Activated CD8-positive, alpha-beta memory T cell treated with anti-CD3 and anti-CD28 coated beads, Interleukin-2, amount 10 ng/mL, durations not matched to agents 7 days and 5 days (primary cell): ENCODE measurements at places on chromosomes 1 and 21.

DNA sequence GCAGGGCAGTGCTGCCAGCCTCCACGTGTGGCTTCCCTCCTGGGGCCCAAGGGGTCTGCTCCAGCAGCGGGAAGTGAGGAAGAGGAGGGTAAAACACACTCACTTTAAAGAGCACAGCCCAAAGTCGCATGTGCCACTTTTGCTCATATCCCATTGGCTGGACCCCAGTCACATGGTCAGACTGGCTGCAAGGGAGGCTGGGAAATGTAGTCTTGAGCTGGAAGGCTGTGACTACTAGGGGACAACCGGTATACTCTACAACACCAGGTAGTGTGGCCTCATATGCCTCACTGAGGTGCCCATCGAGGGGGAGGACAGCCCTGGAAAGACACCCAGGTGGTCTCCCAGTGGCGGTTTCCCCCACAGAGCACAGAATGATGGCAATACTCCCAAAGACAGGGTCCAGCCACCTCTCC, 45.2 kb downstream of the CAMK2N1 start:
- H3K4me1 ChIP-seq, result no peaks in the 10 kb centered on the region
- H3K27me3 ChIP-seq, result peaks cover 10% of the 10 kb centered on the region
- no peak overlapping the region for H3K4me3 ChIP-seq
- H3K36me3 ChIP-seq, result no peaks in the 10 kb centered on the region
- H3K27ac ChIP-seq, result no peak overlapping the region

GRCh38 chr1:26349188-26349876, 4.6 kb downstream of the CRYBG2 start:
- H3K27ac ChIP-seq, result no peak overlapping the region
- H3K4me3 ChIP-seq, result no peak overlapping the region
- H3K27me3 ChIP-seq, result no peaks in the 10 kb centered on the region
- no peak for DNase-seq
- no peaks in the 10 kb centered on the region for H3K36me3 ChIP-seq

- peaks cover 9% of the 10 kb centered on the region for H3K27me3 ChIP-seq
- peaks cover 7% of the 10 kb centered on the region for H3K4me1 ChIP-seq
- no peak overlapping the region for H3K27ac ChIP-seq
- H3K4me3 ChIP-seq, result no peak overlapping the region
- no peaks in the 10 kb centered on the region for H3K36me3 ChIP-seq
Observed at GRCh38 chr1:42154685-42155084, 1.5 kb downstream of the GUCA2B start.

DNA sequence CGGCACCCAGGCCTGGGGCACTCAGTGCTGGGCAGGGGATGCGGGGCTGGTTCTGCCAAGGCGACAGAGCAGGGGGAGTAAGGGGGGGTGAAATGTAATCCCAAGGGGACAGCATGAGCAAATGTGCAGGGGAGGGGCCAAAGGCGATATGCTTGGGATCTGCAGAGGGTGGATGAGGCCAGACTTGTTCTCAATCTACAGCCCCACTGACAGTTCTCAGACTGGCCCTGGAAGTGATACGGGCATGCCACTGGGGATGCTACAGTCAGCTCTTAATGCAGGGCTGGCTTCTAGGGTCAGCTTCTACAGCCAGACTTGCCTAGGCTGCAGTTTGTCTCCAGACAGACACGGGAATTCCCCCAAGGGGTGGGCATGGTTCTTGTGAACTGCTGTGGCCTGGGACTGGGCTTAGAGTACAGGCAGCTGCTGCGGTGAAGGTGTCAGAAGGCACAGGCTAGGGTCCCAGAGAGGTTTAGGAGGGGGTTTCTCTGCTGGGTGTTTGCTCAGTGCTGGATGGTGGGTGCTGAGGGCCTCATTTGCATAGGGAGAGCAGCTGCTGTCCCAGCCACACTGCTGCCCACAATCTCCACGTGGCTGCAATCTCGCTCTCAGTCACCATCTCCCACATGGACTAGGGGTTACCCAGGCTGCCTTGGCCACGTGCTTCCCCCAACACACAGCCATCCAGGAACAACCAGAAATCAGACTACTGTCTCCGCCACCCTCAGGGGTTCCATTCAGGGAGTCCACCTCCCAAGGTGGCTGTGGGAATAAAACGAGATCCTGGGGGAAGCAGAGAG, 190.1 kb downstream of the HIVEP3 start:
- no peaks in the 10 kb centered on the region for H3K36me3 ChIP-seq
- peaks cover 34% of the 10 kb centered on the region for H3K4me1 ChIP-seq
- H3K4me3 ChIP-seq, result no peak overlapping the region
- H3K27me3 ChIP-seq, result no peaks in the 10 kb centered on the region

DNA sequence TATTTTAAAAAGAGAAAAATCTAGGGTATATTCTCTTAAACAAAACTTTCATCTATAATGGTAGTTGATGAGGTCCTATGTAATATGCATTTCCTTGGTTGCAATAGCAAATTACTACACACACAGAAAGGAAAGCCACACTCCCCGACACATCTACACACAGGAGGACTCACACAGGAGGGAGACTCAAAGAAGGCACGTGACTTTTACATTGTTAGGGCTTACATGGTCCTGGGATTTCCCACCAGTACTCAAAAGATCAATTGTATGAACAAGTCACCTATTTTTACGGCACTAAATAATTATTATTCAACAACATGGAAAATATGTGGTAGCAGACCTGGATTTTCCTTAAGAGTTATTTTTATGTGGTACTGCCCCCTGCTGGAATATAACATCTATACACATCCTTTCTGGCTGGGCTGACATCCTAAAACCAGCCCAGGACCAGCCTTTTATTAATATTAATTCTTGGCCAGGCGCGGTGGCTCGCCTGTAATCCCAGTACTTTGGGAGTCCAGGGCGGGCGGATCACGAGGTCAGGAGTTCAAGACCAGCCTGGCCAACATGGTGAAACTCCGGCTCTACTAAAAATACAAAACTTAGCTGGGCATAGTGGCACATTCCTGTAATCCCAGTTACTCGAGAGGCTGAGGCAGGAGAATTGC, 33.9 kb upstream of the LGALS8 start:
- H3K4me1 ChIP-seq, result peaks cover 13% of the 10 kb centered on the region
- no peak for DNase-seq

DNA sequence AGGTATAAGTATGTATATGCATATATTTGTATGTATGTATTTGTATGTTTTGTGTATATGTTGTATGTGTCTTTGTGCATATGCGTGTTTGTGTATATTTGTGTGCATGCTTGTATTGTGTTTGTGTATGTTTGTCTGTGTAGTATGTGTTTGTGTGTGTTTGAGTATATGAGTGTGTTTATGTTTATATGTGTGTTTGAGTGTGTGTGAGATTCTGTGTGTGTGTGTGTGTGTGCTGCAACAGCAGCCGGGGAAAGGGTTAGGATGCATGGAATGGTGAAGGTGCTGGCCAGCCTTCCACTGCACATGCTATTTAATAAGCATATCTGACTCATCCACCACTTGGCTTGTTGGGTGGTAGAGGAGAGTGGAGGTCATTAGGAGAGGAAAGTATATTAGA, 46.6 kb upstream of the RAB4A start:
- peaks cover 4% of the 10 kb centered on the region for H3K4me1 ChIP-seq
- no peaks in the 10 kb centered on the region for H3K36me3 ChIP-seq
- no peak overlapping the region for H3K27ac ChIP-seq
- H3K27me3 ChIP-seq, result peaks cover 9% of the 10 kb centered on the region
- no peak overlapping the region for H3K4me3 ChIP-seq

GRCh38 chr1:200901350-200901749, 6.7 kb downstream of the INAVA start:
- no peaks in the 10 kb centered on the region for H3K36me3 ChIP-seq
- H3K27me3 ChIP-seq, result peaks cover 75% of the 10 kb centered on the region
- H3K27ac ChIP-seq, result no peak overlapping the region
- H3K4me3 ChIP-seq, result no peak overlapping the region

DNA sequence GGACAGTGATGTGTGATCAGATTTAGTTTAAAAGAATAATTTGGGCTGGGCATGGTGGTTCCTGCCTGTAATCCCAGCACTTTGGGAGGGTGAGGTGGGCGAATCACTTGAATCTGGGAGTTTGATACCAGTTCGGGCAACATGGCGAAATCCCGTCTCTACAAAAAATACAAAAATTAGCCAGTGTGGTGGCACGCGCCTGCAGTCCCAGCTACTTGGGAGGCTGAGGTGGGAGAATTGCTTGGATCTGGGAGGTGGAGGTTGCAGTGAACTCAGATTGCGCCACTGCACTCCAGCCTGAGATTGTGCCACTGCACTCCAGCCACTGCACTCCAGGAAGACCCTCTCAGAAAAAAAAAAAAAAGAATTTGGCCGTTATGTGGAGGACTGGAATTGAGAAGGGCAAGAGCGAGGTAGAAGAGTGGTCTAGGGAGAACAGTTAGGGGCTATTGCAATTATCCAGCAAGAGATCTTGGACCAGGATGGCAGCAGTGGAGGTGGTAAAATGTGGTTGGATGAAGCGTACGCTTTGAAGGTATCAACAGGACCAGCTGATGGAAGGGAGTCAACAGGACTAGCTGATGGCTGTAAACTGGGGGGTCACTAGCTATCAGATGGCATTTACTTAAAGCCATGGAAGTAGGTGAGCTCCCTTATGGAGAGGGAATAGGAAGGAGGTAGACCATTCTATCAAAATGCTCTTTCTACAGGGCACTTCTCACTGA, 9.6 kb downstream of the BTBD19 start:
- H3K27me3 ChIP-seq, result no peaks in the 10 kb centered on the region
- H3K4me3 ChIP-seq, result peak overlapping the region; percentile 83
- H3K27ac ChIP-seq, result peak overlapping the region; percentile 11
- peaks cover 3% of the 10 kb centered on the region for H3K36me3 ChIP-seq
- DNase-seq, result no peak

GRCh38 chr1:223074445-223075300, 68.4 kb downstream of the TLR5 start:
- no peaks in the 10 kb centered on the region for H3K36me3 ChIP-seq
- H3K4me3 ChIP-seq, result no peak overlapping the region
- H3K4me1 ChIP-seq, result no peaks in the 10 kb centered on the region
- peaks cover 15% of the 10 kb centered on the region for H3K27me3 ChIP-seq

- no peaks in the 10 kb centered on the region for H3K4me1 ChIP-seq
- no peak overlapping the region for H3K27ac ChIP-seq
Observed at GRCh38 chr1:238468068-238468467, 577.3 kb upstream of the ZP4 start.

DNA sequence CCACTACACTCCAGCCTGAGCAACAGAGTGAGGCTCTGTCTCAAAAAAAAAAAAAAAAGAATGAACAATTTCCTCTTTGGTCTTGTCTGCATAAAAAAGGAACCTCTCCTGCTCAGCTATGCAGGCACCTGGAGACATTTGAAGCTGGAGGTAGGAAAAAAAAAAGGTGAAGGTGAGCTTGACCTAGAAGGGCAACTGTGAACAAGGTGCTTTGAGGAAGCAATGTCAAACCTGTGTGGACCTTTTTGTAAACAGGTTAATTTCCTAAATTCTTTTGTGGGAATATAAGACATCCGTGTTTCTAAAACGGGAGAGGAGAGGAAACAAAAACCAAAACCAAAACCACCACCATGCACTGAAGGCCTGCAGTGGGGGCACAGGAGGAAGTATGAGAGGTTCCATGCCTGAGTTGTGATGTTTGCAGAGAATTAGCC, 77.5 kb downstream of the SLC45A1 start:
- peak overlapping the region; percentile 67 for H3K4me3 ChIP-seq
- H3K4me1 ChIP-seq, result peaks cover 65% of the 10 kb centered on the region
- H3K27me3 ChIP-seq, result no peaks in the 10 kb centered on the region
- H3K36me3 ChIP-seq, result peaks cover 19% of the 10 kb centered on the region
- DNase-seq, result peak; percentile 59

DNA sequence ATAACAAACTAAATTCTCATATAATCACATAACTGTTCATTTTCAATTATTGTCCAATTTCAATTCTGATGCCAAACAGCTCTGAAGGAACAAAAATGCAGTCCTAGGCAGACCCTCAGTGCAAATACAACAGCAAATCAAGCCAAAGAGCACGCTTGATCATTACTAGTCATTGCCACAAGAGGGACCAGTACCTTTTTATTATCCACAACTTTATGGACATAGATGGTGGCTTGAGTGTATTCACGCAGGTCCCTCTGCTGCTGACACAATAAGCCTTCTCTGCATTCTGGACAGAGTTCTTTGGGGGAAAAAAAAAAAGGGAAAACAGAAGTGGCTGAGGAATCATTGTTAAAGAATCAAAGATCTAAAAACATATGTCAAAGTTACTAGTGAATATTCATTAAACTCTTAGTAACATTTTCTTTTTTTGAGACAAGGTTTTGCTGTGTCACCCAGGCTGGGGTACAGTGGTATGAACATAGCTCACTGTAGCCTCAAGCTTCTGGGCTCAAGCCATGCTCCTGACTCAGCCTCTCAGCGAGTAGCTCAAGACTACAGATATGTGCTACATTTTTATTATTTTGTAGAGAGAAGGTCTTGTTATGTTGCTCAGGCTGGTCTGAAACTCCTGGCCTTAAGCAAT, 34.3 kb upstream of the RAP1GAP start:
- H3K27me3 ChIP-seq, result no peaks in the 10 kb centered on the region
- H3K4me3 ChIP-seq, result no peak overlapping the region
- peaks cover 47% of the 10 kb centered on the region for H3K36me3 ChIP-seq
- H3K4me1 ChIP-seq, result peaks cover 24% of the 10 kb centered on the region
